Stimulated activated CD4-positive, alpha-beta T cell treated with anti-CD3 and anti-CD28 coated beads, TNF-alpha, amount 100 ng/mL, for 24 hours (primary cell): ENCODE measurements at places on chromosomes 3 and 15.
A peak's percentile ranks its signal among the peaks of the same experiment; 100 is the strongest.

GRCh38 chr3:49277383-49277775 is 347 bp upstream of the C3orf62 start:
- no peak for DNase-seq

- no peak for DNase-seq
Measured at GRCh38 chr3:122519693-122520092, 5.0 kb upstream of the KPNA1 start.

GRCh38 chr3:65126527-65127410 is 439.0 kb upstream of the ADAMTS9 start:
- DNase-seq = no peak

- peak; percentile 77 for DNase-seq
Measured at GRCh38 chr3:48435774-48436476, 4.0 kb downstream of the CCDC51 start.

GRCh38 chr3:150146991-150147761 is 176.5 kb upstream of the PFN2 start:
- DNase-seq = no peak

- DNase-seq = no peak
Measured at GRCh38 chr3:105823149-105823867, 45.5 kb downstream of the CBLB start.

DNA sequence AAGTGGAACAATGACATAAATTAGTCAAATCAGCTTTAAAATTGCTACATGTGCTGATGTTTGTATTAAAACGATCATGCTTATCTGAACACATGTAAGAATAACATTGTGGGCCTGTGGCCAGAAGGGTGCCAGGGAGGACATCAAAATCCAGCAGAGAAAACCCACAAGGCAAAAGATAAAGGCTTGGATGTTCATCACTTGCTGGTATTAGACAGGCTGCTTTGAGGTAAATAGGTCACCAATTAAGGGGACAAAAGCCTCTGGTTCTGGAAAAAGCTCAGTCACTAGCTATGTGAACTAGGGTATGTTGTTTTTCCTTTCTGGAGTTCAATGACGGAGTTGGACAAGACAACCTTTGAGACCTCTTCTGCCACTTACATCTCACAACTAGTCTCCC is 74.4 kb upstream of the TMEM108 start:
- no peak for DNase-seq

- DNase-seq = no peak
Measured at GRCh38 chr3:197038679-197039462, 9.3 kb upstream of the MELTF start.

DNA sequence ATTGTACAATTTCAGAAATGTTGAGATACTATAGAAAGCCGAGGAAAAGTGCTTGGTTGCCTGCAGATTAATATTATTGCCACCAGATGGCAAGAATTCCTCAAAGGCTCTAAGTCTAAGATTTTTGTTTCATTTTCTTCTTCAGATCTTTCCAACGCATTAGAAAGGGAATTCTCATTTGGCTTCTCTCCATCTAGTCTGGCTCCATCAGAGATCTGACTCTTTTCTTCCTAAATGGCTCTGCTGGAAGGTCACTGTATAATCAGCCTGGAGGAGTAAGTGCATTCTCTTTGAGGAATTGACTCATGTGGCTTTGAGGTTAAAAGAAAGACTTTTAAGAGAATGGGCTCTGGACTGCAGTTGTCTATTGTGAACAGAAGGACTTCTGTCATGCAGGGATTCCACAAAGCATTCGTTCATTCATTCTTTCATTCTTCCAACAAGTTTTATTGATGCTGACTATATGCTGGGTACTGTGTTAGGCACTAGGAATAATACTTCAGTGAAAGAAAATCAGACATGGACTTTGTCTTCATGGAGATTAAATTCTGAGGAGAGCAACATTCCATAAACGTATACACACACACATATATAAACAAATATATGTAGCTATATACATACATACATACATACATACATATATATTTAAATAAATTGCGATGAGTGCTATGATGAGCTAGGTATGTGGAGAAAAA is 55.3 kb downstream of the SLC28A2 start:
- DNase-seq = no peak

GRCh38 chr3:31373681-31374080 is 159.0 kb upstream of the STT3B start:
- DNase-seq = no peak
